ENCODE measurements at places on chromosomes 1 and 21.

DNA sequence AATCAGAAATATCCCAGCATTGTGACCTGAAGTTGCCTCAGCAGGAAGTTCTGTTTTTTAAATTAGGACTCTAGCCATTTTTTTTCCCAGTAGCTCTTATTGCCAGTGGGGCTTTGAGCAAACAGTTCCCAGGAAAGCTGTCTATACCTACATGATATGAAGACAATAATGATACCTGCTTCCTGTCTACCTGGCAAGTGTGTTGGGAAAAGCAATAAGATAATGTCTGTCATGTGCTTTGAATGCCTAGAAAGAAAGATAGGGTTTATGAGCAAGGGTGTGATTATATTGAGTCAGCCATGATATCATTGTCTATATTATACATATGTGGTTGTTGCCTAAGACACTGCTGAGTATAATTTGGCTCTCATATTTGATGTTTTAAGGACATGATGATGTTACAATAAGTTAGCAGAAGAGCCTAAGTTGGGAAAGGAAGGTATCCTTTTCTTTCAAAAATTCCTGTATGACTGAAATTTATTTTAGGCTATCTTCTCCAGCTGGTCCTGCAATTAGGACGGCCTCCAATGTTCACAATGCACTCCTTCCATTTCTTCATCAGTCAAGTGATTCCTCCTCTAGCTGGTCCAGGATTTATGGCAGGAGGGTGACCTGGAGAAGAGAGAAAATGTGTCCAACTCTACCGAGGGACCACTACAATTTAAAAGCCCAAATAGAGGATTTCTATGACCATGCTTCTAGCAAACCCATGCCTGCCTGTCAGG lies 99.6 kb upstream of the CDC42BPA start:
- DNase-seq = no peak

DNA sequence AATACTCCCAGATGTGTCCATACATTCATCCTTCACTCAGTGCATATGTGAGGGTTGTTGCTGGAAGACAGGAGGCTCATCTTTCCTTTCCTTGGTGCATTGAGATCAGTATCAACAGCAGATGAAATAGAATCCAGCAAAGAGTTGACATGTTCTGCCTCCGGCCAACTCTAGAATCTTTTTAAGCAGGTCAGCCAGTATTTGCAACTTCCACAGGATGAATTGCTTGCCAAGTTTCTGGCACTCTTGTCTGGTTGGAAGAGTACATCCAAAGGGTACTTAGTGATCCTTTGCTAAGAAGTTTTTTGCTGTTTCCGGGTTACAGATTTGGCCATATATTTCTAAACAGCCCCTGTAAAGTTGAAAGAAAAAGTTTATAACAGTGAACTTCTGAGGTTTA lies 21.1 kb downstream of the SYNC start:
- DNase-seq = no peak

GRCh38 chr21:45154511-45155508 lies 80.4 kb downstream of the ADARB1 start:
- no peak for DNase-seq

DNA sequence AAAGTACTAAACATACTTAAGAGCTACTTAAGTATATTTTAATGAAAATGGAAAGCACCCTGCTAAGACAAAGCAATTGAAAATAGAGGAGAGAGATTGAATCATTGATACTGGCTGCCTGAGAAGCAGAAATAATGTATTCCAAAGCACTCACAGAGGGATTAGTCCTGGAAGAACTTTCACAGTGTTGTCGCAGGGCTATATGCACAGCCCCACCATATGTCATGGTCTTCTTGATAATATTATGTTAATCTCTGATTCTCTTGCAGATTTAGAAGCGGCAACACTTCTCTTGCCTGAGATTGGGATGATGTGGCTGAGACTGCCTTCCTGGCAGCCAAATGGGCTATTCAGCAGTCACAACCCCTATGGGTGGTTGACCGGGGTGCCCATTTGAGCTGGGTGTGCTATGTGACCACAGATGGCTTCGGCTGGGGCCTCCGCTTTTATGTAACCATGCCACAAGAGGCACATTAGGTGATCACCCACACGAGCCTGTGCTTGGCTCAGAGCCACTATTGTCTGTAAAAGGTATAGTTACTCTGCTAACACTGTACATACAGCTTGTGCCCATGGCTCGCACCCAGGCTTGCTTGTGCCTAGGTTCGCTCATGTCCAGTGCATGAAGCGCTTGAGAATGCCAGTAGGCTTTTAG lies 152.2 kb upstream of the SGIP1 start:
- DNase-seq = no peak

DNA sequence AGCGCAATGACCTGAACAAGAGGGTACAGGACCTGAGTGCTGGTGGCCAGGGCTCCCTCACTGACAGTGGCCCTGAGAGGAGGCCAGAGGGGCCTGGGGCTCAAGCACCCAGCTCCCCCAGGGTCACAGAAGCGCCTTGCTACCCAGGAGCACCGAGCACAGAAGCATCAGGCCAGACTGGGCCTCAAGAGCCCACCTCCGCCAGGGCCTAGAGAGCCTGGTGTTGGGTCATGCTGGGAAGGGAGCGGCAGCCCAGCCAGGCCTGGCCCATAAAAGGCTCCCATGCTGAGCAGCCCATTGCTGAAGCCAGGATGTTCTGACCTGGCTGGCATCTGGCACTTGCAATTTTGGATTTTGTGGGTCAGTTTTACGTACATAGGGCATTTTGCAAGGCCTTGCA lies 5.4 kb upstream of the CCDC28B start:
- DNase-seq = no peak

GRCh38 chr1:78224861-78225552 lies 179.2 kb downstream of the GIPC2 start:
- DNase-seq = no peak

DNA sequence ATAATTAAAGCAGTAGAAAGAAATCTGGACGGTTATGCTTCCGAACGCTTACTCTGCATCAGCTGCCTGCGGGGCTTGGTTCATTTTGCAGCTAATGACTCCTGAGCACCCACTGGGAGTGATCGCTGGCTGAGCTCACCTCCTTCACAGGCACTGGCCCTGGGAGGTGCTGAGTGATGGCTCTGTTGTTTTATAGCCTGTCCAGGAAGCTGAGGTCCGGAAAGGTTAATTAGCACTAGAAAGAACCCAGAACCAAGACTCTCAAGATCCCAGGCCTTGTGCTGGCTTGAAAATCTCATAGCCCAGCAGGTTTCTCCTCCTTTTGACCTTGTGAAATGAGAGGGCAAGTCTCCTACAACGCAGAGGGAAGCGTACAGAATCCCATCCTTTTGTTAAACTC lies 226.2 kb downstream of the AJAP1 start:
- no peak for DNase-seq

DNA sequence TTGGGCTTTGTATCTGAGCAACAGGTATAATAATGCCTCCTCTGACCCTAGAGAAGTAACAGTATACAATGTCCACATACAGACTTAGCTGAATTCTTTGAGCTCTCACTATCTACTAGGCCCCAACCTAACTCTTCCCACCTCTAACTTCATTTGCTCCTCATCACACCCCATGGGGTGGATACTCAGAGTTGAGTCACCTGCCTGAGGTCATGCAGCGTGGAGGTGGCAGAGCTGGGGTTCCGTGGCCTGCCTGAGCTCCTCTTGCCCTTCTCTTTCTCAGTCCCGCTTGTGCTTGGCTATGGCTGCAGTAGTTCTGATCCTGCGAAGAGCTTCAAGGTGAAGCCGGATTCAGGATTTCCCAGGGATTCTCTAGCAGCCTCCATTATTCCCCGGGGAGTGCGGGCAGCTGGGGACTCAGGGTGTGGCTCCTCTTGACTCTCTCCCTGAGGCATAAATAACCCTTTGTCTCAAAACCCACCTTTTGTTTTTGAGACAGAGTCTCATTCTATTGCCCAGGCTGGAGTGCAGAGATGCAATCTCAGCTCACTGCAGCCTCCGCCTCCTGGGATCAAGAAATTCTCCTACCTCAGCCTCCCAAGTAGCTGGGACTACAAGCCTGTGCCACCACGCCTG lies 29.9 kb upstream of the ACTL8 start:
- DNase-seq = no peak

GRCh38 chr1:182974506-182975191 lies 21.7 kb upstream of the SHCBP1L start:
- no peak for DNase-seq

DNA sequence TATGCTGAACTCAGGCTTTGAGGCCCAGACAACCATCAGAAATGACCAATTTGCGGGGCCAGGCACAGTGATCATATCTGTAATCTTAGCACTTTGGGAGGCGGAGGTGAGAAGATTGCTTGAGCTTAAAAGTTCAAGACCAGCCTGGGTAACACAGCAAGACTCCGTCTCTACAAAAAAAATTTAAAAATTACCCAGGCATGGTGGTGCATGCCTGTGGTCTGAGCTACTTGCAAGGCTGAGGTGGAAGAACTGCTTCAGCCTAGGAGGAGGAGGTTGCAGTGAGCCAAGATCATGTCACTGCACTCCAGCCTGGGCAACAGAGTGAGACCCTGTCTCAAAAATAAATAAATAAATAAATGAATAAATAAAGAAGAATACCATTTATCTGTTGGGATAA lies 156.5 kb downstream of the EIF4G3 start:
- no peak for DNase-seq

- no peak for DNase-seq
Measured at GRCh38 chr1:3607703-3608065, 3.6 kb downstream of the MEGF6 start.

DNA sequence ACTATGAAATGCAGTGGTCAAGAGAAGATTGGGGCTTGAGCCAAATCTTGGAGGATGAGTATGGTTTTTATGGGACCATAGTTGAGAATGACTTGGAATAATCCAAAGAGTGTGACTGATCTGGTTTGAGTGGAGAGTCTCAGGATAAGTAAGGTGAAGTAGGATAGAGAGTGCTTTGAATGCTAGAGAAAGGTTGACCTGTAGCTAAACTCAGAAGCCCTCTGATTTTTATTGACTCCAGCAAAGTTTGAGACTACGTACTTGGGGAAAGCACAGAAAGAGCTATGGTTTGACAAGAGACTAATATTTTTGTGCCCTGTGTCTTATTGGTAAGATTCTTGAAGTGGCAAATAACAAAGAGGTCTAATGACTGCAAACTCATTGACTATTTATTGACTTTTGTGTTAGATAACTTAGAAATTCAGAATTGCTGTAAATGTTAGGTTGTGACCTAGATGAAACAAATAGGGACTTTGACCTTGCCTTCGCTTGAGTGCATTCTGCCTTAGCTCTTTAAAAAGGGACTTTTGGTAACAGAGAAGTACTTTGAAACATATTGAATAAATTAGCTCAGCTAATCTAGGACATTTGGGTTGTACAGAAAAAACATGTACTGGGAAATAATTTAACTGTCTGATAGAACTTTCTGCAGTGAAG lies 35.1 kb downstream of the UAP1 start:
- DNase-seq = no peak

GRCh38 chr1:151756291-151756690 lies 7.0 kb downstream of the MRPL9 start:
- no peak for DNase-seq

DNA sequence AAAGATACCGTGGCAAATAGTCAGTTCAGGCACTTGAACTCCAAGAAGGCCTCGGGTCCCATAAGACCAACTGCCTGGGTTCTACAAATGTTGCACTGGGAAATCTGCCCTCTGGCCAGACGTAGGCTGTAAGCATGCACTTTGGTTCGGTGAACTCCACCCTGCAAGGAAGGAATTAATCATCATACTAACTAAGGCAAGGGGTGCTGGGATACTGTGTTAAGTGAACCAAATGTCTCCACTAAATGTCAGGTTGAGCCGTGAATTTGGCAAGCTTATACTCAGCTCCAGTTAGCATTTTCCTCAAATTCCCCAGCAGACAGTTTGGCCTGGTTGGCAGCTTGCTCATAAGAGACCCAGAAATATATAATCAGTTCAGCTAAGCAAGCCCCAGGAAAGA lies 385.9 kb downstream of the GPATCH2 start:
- no peak for DNase-seq

GRCh38 chr1:188228623-188229022 lies 1399.9 kb downstream of the PLA2G4A start:
- DNase-seq = no peak

GRCh38 chr1:17662296-17662695 lies 92.8 kb upstream of the ACTL8 start:
- DNase-seq = no peak
